Aorta (tissue), 5 donors: ENCODE measurements at places on chromosomes 2 and 18. TPM values are rescaled to one million over a fixed set of nuclear protein-coding genes. Genes with fewer than 3 reads are reported as not detected.
A peak's percentile ranks its signal among the peaks of the same experiment; 100 is the strongest.

- no peak overlapping the region for H3K4me3 ChIP-seq
- H3K27ac ChIP-seq, result peak overlapping the region; percentile 11
- no peaks in the 10 kb centered on the region for H3K36me3 ChIP-seq
- peak; percentile 86 for DNase-seq
- H3K4me1 ChIP-seq, result no peaks in the 10 kb centered on the region
Observed at GRCh38 chr18:48742706-48743475, 204.1 kb downstream of the CTIF start.

DNA sequence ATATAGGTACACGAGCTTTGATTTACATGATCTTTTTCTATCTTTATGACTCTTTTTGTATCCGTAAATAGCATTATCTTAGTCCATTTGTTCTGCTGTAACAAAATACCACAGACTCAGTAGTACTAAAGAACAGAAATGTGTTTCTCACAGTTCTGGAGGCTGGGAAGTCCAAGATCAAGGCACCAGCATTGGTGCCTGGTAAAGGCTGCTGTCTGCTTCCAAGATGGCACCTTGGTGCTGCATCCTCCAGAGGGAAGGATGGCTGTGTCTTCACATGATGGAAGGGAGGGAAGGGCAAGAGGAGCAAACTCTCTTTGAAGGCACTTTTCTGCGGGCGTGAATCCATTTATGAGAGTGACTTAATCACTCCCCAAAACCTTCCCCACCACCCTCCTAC lies 36.0 kb downstream of the EIF5B start:
- no peaks in the 10 kb centered on the region for H3K4me1 ChIP-seq
- H3K27ac ChIP-seq, result no peak overlapping the region
- H3K27me3 ChIP-seq, result no peaks in the 10 kb centered on the region
- peaks cover 5% of the 10 kb centered on the region for H3K36me3 ChIP-seq
- H3K4me3 ChIP-seq, result no peak overlapping the region

DNA sequence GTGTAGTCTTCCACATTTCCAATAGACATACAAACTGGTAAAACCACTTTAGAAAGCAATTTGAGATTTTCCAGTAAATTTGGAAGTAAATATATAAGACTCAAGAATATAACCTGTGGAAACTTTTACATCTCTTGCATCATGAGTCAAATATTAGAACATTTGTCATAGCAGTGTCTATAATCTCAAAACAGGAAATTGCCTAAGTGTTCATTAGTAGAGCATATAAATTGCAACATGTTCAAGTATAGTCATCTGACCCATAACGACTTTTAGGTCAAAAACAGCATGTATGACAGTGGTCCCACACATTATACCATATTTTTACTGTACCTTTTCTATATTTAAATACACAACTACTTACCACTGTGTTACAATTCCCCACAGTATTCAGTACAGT lies 555.9 kb upstream of the VRK2 start:
- no peak overlapping the region for H3K4me3 ChIP-seq
- no peaks in the 10 kb centered on the region for H3K36me3 ChIP-seq
- H3K27ac ChIP-seq, result no peak overlapping the region
- no peaks in the 10 kb centered on the region for H3K4me1 ChIP-seq

DNA sequence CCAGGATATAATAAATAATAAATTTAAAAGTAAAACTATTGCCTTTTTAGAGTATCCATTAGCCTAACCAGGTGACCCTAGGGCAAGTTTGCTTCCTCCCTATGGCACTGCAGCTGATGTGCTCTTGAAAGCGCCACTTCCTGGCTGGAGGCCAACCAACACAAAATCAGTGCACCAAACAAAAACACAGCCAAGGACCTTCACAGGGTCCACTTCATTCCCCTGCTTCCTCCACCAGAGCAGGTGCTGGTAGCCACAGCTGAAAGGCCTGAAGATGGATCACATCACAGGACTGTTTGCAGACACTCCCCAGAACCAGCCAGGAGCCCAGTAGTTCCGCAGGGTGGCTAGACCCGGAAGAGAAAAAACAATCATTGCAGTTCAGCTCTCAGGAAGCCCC lies 108.8 kb downstream of the TWIST2 start:
- no peaks in the 10 kb centered on the region for H3K36me3 ChIP-seq
- peak; percentile 63 for DNase-seq
- H3K4me3 ChIP-seq, result no peak overlapping the region
- no peak overlapping the region for H3K27ac ChIP-seq
- H3K4me1 ChIP-seq, result no peaks in the 10 kb centered on the region
- no peaks in the 10 kb centered on the region for H3K27me3 ChIP-seq

- no peaks in the 10 kb centered on the region for H3K4me1 ChIP-seq
- no peak for DNase-seq
- no peak overlapping the region for H3K4me3 ChIP-seq
- no peaks in the 10 kb centered on the region for H3K36me3 ChIP-seq
- H3K27me3 ChIP-seq, result no peaks in the 10 kb centered on the region
Observed at GRCh38 chr2:241922411-241922810, 52.9 kb downstream of the RTP5 start.

GRCh38 chr2:215027779-215028178 lies 110.6 kb downstream of the ABCA12 start:
- no peaks in the 10 kb centered on the region for H3K4me1 ChIP-seq
- H3K27ac ChIP-seq, result no peak overlapping the region
- no peak for DNase-seq
- no peaks in the 10 kb centered on the region for H3K36me3 ChIP-seq
- H3K27me3 ChIP-seq, result no peaks in the 10 kb centered on the region

- H3K4me1 ChIP-seq, result no peaks in the 10 kb centered on the region
- H3K4me3 ChIP-seq, result no peak overlapping the region
- H3K27me3 ChIP-seq, result no peaks in the 10 kb centered on the region
- DNase-seq, result no peak
- no peak overlapping the region for H3K27ac ChIP-seq
Observed at GRCh38 chr2:200618590-200619021, 32.8 kb downstream of the AOX1 start.

- H3K4me1 ChIP-seq, result no peaks in the 10 kb centered on the region
- no peak for DNase-seq
- no peak overlapping the region for H3K4me3 ChIP-seq
- no peaks in the 10 kb centered on the region for H3K27me3 ChIP-seq
- no peaks in the 10 kb centered on the region for H3K36me3 ChIP-seq
- no peak overlapping the region for H3K27ac ChIP-seq
Observed at GRCh38 chr2:46073540-46074046, 223.6 kb upstream of the EPAS1 start.

DNA sequence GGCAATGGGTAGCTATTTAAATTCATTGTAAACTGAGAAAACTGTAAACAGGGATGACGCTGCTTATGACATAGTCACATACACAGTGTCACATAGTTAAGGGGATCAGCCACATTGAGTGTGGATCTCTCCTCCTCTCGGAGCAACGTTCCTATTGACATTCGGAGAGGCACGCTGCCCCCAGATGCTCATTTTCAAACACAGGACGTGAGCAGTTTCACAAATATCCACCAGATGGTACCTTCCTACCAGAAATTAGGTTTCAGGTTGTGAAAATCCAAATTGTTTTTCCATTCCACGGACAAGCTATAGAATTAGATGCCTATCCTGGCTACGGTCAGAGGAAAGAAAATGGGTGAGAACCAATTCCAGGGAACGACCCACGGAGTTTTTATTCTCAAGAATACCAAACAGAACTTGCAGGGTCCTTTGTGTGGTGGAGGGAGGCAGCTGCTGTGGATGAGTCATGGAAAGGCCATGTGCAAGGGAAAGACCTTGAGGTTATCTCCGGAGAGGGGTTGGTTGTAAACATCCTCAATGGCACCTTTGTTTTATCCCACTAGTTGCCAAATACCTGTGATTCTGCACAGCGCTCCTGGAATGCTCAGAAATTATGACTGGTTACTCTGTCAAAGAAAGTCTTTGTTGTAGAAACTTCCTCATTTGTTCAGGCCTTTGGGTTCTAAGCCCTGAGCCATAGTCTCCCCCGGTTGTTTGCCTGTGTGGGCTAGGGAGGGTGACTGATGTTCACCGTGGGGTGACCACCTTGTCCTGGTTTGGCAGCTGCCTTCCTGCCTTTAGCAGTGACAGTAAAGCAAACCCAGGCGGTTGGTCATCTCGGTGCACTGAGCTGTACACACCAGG lies 88.0 kb downstream of the ACTR3 start:
- H3K27ac ChIP-seq, result no peak overlapping the region
- no peak for DNase-seq
- no peaks in the 10 kb centered on the region for H3K27me3 ChIP-seq
- H3K4me1 ChIP-seq, result no peaks in the 10 kb centered on the region
- peaks cover 5% of the 10 kb centered on the region for H3K36me3 ChIP-seq

DNA sequence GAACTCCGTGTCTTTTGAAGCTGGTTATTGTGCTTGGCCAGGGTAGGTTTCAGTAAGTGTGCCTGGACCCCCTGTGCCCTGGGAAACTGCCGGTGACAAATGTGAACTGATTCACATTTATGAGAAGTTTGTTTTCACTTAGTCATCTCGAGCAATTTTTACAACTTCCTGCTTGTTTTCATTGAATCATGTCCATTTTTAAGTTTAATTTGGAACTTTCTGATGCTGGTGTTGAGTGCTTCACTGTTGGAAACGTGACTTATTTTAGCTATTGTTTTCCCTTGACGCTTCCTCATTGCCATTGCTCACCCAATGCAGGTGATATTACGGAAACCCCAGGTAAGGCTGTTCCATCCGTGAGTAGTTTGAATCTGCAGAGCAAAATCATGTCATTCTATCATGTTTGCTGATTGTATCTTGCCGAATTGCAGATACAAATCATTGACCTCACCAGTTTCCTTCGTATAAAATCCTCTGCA lies 97.2 kb downstream of the RTN4 start:
- no peak overlapping the region for H3K27ac ChIP-seq
- no peak for DNase-seq
- H3K36me3 ChIP-seq, result no peaks in the 10 kb centered on the region
- H3K4me1 ChIP-seq, result no peaks in the 10 kb centered on the region
- no peak overlapping the region for H3K4me3 ChIP-seq

DNA sequence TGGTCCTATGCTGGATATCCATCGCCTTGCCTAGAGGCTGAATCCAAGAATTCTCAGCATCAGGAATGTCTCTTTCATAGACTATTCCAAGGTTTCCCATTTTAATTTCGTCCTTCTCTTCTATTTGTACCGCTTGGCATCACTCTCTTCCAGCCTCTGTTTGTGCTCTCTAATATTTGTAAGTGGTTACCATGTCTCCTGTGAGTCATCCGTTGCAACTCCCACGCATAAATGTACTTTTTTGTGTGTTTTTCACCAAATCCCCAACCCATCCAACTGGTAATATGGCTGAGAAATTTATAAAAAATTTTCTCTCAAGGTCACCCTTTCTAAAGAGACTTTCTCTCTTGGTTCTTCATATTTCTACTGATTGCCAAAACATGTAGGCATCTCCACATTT lies 21.8 kb downstream of the COLEC12 start:
- peaks cover 4% of the 10 kb centered on the region for H3K4me1 ChIP-seq
- no peak overlapping the region for H3K27ac ChIP-seq
- DNase-seq, result no peak
- H3K27me3 ChIP-seq, result no peaks in the 10 kb centered on the region
- no peak overlapping the region for H3K4me3 ChIP-seq

DNA sequence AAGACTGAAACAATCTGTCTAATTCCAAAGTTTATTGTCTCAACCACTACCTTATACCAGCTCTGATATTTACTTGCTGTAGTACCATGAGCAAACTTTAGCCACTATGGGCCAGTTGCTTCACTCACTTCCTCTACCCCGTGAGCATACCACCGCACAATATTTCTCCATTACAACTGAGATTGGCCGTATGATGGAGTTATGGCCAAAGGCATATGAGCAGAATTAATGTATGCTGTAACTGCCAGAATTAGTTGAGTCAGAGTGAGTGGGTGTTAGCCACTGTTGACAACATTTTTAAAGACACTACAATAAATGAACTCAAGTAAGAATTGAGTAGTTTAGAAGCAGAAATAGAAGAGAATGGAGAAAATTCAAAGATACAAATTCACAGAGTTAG lies 69.7 kb downstream of the LRATD1 start:
- H3K36me3 ChIP-seq, result no peaks in the 10 kb centered on the region
- no peak for DNase-seq
- H3K4me1 ChIP-seq, result no peaks in the 10 kb centered on the region
- H3K4me3 ChIP-seq, result no peak overlapping the region

DNA sequence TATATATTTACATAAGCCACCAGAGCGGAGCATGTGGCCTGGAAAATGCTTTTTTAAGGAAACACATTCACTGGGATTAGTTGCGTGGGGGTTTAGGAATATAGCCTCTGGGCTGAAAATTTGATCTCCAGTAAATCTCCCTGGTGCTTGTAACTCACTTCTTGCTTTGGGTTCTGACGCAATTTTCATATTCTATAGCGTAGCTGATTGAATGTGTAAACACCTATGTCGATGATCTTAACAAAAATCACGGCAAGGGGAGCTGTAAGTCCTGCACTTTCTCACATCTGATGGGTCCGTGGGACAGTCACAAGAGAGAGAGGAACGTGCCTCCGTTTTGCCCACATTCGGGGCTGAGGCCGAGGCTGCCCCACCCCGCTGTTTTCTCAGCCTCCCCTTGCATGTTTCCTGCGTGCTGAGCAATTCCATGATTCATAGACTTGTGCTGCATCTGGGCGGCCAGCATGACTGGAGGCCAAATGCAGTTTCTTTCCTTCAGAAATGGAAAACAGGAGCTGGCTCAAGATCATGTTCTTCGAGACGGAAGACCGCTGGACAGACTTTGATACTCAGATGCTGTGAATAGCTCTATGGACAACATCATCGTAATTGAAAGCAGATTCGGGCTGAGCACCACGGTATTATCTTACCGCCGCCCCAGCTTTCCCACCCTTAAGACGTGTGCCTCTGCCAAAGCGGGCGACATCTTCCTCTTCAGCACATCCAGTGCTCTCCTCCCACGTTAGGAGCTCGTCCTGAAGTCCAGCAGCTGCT lies 109.2 kb downstream of the TMEM18 start:
- no peak overlapping the region for H3K27ac ChIP-seq
- no peaks in the 10 kb centered on the region for H3K4me1 ChIP-seq
- no peak overlapping the region for H3K4me3 ChIP-seq
- H3K27me3 ChIP-seq, result no peaks in the 10 kb centered on the region
- DNase-seq, result no peak

DNA sequence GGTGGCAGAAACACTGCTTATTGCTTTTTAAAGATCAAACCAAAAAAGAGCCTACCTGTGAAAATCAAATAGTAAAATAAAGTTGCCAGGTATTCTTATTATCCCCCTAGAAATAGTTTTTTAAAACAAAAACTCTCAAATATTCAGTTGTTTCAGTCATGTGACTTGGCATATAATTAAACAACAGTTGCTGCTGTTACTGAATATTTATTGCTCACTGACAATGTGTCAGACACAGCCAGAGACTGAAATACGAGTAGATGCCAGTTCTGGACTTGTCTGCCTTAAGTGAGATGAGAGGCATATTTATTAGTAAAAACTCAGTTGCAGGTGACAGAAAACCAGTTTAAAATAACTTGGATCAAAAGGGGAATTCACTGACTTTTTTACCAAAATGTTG lies 106.0 kb upstream of the RAB12 start:
- H3K36me3 ChIP-seq, result no peaks in the 10 kb centered on the region
- H3K27me3 ChIP-seq, result no peaks in the 10 kb centered on the region
- no peak overlapping the region for H3K27ac ChIP-seq

The NPHP1 gene
- total RNA-seq, result 8.3 TPM

The ZNF396 gene
- 4.4 TPM for total RNA-seq

The MOCOS gene
- 1.7 TPM for total RNA-seq

The FASTKD2 gene
- 19.6 TPM for total RNA-seq

The ITGB6 gene
- total RNA-seq, result not detected

The LYG1 gene
- total RNA-seq, result 2.7 TPM

The ZNF521 gene
- total RNA-seq, result 26.4 TPM

The UGT1A4 gene
- total RNA-seq, result not detected

The GAL3ST2 gene
- not detected for total RNA-seq

The PIEZO2 gene
- total RNA-seq, result 8.8 TPM

The C1QL2 gene
- total RNA-seq, result not detected
